ENCODE measurements at places on chromosomes 1 and 21. TPM values are rescaled to one million over a fixed set of nuclear protein-coding genes. Genes with fewer than 3 reads are reported as not detected.

C8A gene
- not detected for total RNA-seq

SLC9C2 gene
- not detected for total RNA-seq

WLS gene
- 88.8 TPM for total RNA-seq

PTPN22 gene
- 0.44 TPM for total RNA-seq

SH2D1B gene
- 0.70 TPM for total RNA-seq

MAD2L2 gene
- 131 TPM for total RNA-seq

PLPP3 gene
- 151 TPM for total RNA-seq

ELF3 gene
- 1.5 TPM for total RNA-seq

Data from motor neuron (in vitro differentiated cells).